AG09309 (cell line): ENCODE measurements at places on chromosomes 7 and 10.

DNA sequence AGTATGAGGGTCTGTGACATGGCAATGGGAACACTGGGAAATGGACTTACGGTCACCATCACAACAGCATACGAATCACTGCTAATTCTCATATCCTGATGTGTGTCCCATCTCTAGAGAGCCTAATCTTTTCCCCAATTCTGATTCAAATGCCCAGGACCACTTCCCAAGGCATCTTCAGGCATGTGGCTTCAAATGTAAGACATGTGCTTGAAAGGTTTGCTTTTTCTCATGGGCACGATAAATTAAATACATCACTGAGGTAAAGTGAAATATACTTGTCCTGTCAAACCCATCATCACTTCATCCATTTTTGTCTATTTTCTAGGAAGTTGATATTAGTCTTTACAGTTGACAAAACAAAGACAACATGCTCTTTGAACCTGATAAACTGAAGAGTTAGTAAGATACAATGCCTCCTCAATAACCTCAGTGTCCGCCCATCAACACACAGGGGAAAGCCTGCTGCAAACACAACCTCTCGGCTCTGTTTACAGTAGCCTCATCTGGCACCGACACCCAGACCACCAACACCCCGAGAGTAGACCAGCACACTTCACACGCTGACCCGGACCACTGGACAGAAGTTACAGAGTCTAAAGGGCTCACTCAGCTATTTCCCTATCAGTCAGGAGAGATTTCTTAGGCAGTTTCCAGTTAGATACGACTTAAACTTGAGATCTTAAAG is 24.8 kb downstream of the GRB10 start:
- DNase-seq, result no peak

DNA sequence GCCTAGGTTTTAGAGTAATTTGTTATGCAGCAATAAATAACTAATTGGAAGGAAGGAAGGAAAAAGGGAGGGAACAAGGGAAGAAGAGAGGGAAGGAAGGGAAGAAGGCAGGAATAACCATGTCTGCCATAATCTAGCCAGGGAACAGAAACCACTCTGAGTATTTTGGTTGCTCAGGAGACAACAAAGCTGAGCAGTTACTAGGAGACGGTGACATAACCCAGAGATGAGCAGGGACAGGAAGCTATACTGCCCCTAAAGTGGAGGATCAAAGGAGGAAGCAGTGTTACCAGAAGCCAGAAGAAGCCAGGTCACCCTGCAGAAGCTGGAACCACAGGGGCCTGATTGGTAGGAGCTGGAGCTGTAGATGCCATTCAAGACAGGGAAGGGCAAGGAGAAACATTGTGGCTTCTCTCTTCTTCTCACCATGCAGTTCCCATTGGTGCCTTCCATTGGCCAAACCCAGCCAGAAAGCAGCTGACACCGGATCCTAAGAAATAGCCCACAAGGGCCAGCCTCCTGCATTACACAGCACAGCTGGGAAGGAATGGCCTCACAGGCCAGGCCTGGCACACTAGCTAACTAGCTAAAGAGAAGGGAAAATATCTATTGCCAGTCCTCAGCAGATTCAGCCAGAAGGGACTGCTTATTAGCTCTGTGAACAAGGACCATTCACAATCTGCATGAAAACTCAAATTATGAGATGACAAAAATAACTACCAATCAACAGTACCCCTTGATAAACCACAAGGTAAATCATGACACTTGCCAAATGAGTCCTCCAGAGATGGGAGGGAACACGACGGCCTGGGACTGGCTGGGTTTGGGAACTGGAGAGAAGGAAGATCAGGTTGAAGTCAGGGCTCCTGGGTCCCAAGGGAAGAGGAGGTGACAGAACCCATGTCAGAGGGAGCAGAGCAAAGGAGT is 184.5 kb upstream of the NFE2L3 start:
- no peak for DNase-seq

DNA sequence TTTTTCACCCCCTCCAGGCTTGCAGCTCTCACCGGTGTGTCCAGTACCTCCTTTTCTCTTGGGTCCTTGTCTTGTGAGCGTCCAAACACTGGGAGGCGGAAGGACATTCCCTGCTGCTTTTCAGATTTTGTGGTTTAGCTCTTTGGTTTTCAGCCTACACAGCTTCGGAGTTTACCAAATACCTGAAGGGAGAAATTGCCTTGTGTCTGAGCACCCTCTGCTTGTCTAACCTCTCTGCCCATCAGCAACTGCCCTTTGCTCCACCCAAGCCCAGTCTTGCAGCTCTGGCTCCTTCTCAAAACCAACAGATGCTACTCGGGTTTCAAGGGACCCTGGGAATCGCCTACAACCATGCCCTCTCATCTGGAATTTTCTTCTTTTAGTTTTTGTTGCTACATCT is 519.1 kb upstream of the IGFBP3 start:
- no peak for DNase-seq

DNA sequence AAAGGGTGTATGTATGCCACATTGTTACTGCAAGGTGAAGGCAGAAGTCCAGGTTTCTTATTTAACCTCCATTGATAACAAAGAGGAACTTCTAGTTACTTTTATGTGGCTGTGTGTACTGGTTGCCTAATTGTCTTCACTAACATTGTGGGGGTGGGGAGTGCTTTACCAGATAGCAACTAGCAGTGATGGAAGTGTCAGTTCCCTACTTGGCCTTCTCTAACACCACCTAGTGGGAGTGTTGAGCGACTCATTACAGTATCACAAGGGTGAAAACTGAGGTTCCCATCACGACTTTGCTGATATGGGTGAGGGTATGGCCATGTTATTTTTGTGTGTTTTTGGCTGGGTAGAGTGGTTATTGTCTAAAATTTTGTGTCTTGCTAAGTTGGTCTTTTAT is 274.4 kb downstream of the THSD7A start:
- DNase-seq, result no peak

DNA sequence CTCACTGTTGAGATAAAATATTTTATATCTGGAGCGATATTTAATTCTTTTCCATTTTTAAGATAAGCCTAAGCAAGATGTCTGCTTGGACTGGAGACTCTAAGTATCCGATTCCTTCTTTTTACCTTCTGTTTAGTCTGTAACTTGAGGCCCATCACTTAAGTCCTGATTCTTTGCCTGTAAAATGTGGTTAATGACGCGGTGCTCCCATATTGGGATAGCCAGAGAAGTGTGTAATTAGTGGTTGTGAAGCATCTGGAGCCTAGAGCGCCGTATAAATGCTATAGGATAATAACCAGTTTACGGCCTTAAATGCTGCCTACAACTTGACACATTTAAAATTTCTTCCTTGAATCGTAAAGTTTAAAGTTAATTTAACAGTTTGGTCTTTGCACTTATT is 132.9 kb downstream of the CHN2 start:
- DNase-seq, result no peak

DNA sequence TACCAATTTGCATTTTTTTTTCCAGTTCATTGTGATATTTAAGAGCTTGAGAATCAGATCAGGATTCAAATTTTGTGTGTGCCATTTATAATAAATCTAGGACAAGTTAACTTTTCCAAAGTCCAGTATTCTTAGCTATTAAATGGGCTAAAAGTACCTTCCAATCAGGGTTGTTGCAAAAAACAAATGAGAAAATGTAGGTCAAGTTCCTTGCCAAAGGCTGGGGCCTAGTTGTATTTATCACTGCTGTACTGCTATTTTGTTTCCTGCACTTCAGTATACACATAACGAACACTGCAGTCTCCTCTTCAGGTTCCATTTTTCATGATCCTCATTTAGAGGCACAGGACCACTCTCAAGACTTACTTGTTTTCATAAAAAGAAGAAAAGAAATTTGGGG is 7.4 kb upstream of the VPS41 start:
- DNase-seq, result no peak

DNA sequence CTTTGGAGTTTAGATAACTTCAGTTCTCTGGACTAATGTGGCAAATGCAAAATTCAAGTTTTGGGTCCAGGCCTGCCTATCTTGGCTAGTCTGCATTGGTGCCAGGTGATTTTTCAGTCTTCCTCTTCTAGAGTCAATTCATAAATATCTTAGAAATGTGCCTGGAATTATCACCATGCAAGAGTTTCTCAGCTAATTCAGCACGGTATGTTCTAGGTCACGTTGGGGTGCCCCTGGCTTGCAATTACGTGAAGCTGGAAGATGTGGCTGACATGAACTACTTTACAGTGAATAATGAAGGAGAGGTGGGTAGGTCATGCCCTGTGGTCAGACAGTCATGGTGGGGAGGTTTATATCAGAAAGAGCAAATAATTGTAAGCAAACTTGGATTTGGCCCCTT is 25.0 kb downstream of the ZDHHC6 start:
- DNase-seq, result no peak

DNA sequence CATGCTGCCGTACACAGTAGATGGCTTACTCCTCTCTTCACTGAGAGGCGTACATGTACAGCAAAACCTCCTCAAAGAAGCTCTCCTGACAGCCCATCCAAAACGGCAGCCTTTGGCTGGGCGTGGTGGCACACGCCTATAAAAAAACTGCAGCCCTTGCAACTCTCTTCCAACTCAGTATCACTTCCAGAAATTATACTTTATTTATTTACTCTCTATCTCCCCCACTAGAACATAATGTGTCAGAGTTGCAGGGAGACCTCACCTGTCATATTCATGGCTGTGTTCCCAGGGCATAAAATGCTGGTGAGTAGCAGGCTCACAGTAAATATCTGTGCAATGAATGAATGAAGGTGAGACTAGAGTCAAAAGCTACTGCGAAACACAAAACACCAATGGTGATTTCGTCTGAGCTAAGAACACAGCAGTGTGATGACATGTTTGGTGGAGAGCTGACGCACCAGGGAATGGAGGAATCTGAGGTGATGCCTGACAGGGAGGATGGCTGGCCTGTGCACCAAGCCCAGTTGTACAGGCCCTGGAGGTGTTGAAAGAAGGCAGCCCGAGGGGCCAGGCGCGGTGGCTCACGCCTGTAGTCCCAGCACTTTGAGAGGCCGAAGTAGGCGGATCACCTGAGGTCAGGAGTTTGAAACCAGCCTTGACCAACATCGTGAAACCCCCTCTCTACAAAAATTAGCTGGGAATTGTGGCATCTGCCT is 55.3 kb downstream of the COBL start:
- DNase-seq, result no peak

DNA sequence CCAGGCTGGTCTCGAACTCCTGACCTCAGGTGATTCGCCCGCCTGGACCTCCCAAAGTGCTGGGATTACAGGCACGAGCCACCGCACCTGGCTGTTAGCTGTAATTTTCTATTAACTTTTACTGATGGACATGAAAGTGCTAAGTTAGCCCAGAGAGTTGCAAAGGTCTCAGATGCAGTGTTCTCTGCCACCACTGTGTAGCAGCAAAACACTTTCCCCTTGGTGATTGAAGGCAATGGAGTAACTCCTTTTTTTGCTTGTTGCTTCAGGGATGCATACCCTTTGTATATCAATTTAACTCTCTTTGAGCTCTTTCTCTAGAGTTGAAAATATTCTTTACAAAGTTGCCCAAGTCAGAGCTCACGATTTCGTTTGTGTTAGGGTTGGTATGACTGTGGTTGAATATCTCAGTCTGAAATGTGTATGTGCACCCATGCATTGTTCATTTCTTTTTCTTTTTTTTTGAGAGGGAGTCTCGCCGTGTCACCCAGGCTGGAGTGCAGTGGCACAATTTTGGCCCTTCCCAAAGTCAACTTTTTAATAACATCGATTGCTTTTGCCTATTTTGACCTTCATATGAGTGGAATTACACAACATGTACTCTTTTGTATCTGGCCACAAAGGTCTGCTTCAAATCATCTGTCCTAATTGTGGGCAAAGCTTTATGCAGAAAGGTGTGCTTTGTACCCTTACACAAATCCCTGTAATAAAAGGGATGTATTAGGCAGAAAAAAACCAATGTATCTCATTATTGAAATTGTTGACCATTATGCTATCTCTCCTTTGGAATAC is 52.6 kb downstream of the GTF2I start:
- no peak for DNase-seq

GRCh38 chr10:21314111-21314626 is 211.3 kb downstream of the SKIDA1 start:
- DNase-seq, result no peak

DNA sequence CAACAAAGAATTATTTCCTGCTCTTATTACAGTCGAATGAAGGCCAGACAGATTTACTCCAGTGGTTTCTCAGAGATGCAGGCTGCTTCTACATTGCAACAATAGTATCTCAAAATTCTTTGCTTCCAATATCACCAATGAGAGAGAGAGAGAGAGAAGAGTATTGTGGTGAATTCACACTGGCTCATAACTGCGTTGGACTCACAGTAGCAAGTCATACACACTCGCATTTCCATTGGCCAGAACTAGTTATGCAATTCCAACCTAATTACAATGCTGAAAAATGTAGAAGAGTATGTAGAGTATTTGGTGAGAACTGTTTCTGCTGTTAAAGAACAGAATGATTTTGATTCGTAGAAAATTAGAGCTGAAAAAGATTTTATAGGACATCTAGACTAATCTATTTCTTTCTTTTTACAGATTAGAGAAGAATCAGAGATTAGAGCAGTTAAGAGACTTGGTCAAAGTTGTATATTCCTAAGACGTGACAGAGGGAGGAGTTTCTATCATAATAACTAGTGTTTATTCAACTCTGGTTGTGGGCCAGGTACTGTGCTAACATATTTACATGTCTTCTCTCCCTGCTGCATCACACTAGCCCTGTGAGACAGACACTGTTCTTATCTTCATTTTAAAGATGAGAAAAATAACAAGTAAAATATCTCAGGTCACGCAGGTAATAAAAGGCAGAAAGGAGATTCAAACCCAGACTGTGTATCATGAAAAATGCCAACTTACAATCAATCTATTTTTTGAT is 34.6 kb upstream of the PDK4 start:
- DNase-seq, result no peak

GRCh38 chr10:128070721-128071416 is 55.4 kb downstream of the MKI67 start:
- no peak for DNase-seq

DNA sequence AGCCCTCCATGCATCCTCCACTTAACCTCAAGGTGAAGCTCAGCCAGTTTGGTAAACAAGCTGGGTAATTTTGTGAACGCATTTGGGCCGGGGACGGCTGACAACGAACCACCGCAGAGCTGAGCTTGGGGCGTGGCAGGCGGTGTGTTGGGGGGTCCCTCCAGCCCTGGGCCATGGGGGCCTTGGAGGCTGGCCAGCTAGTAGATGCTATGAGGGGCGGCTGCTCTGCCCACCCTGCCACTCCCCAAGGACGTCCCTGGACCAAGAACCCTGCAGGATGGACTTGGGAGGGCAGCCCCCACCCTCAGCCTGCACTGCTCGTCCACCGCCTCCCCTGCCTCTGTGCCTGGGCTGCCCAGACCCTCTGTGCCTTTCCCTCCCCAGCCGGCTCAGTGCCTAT is 12.0 kb upstream of the SCART1 start:
- DNase-seq, result no peak

GRCh38 chr7:126426652-126427051 is 826.1 kb downstream of the GRM8 start:
- no peak for DNase-seq

GRCh38 chr10:69359148-69359547 is 57.6 kb downstream of the TACR2 start:
- no peak for DNase-seq

DNA sequence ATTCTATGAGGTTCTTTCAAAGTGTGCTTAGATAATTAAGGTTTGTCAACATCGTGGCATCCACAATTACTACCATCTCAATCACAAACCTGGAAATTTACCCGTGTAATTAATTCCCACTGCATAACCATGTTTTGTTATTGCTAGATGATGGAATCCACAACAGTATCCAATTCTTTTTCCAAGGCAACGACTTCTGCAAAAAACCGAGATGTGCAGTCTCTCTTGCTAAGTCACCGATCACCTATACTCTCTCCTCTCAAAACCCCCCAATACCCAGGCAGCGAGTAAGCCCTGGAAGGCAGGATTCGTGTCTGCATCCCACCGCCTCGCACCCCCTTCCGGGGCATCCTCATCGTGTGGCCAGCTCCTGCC is 678 bp upstream of the EIF4H start:
- no peak for DNase-seq

- no peak for DNase-seq
Measured at GRCh38 chr10:132866601-132867381, 75.6 kb downstream of the CFAP46 start.
